Germinal center (tissue), 1 donor: ENCODE measurements at places on chromosomes 3 and 15.

- no peak for DNase-seq
Observed at GRCh38 chr15:63940966-63941620, 105.2 kb downstream of the DAPK2 start.

DNA sequence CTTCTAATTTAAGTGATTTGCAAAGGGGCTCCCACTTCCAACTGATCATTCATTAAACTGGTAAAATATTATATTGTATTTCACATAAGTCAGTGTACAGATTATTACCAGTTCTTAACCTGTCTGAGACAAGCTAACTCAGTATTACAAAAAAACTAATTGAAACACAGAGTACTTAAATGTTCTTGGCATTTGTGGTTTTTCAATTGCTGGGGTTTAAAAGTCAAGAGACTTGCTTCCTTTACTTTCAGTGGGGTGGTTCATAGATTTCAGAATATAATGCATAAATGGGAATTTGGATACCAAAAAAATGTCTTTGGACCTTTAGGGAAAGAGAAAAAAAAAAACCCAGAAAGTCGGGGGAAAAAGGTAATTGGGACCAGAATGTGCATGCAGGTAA, 85.0 kb downstream of the ATP10A start:
- no peak for DNase-seq

GRCh38 chr3:145893331-145893730, 267.7 kb downstream of the PLOD2 start:
- no peak for DNase-seq

GRCh38 chr15:77905301-77905920, 172.1 kb downstream of the TBC1D2B start:
- no peak for DNase-seq

- DNase-seq: peak; percentile 42
Observed at GRCh38 chr15:31396881-31397560, 70.4 kb downstream of the KLF13 start.

DNA sequence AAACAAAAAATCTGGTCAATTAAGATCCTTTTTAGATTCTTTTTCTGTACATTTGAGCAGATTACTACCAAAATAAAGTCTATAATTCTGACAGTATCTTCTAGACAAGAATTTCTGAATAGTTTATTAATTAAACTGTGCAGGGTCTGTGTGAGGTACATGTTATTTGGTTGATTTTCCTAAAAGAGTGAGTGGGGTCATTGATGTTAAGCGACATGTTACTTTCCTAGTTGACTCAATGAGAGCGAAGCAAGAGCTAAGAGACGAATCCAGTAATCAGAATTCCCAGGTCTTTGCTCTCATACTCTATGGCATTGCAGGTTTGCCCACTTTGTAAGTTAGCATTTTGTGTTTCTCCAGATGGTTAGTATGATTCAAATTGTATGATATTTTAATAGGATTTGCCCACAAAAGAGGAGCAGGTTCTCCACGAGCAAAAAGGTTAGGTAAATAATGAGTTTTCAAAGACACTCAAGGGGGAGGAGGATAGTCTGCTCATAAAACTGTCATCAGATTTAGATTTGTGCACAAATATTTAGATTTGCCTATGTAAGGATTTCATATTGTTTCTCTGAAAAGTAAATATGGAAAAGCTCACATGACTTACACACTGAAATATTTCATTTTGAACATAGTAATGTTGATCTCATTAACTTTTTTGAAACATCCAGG, 217.2 kb upstream of the CGNL1 start:
- no peak for DNase-seq

- no peak for DNase-seq
Observed at GRCh38 chr3:190892395-190892902, 30.0 kb upstream of the GMNC start.

- DNase-seq: no peak
Observed at GRCh38 chr15:51830276-51830806, 888 bp downstream of the TMOD3 start.

DNA sequence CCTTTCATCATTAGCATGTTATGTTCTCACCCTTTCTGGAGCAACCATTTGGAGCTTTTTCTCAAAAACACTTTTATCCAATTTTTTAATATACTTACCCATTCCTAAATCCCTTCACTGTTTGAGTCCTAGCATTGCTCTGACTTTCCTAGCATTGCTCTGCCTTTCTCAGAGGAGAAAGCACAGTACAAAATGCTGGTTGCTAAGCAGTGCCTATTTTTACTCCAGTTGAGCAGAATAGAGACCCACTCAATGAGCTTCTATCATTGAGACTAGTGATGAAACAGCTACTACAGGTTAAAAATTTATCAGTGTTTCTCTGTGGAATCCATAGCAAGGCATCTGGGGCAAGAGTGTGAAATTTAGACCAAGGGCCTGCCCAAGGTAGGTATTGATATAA, 21.8 kb upstream of the IL1RAP start:
- DNase-seq: no peak

GRCh38 chr3:164049847-164050246, 1028.4 kb downstream of the SI start:
- DNase-seq: no peak

- DNase-seq: no peak
Observed at GRCh38 chr3:20023623-20024405, 11.8 kb upstream of the PP2D1 start.

GRCh38 chr15:40454904-40455391, 14.2 kb downstream of the BAHD1 start:
- no peak for DNase-seq

DNA sequence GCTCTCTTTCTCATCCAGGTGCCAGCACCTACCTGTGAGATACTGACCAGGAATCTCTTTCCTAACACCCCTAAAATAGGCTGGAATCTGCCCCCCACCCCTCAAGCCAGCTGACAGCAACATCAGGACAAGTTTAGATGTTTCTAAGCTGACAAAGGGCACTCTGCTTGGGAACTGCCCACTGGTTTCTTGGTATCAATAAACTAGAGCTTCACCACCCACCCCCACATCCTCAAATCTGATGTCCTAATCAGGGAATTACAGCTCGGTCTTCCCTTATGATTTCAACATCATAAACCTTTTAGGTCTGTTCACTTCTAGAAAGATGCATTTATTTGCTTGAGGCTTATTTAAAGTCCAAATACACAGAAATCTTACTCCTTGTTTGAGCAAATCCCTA, 34.7 kb downstream of the CEP19 start:
- no peak for DNase-seq

- no peak for DNase-seq
Observed at GRCh38 chr3:31823184-31823583, 157.9 kb downstream of the OSBPL10 start.

GRCh38 chr3:33578325-33579177, 138.3 kb upstream of the UBP1 start:
- DNase-seq: no peak

- DNase-seq: no peak
Observed at GRCh38 chr3:192875971-192876565, 41.6 kb downstream of the MB21D2 start.

GRCh38 chr3:127013758-127014535, 31.0 kb downstream of the PLXNA1 start:
- DNase-seq: no peak

- DNase-seq: no peak
Observed at GRCh38 chr3:66149269-66149668, 71.5 kb upstream of the SLC25A26 start.

- DNase-seq: no peak
Observed at GRCh38 chr3:133987136-133987535, 42.6 kb downstream of the SLCO2A1 start.

- no peak for DNase-seq
Observed at GRCh38 chr15:96369825-96370621, 39.5 kb downstream of the NR2F2 start.

- DNase-seq: peak; percentile 21
Observed at GRCh38 chr3:133038089-133038730, at the start of gene TMEM108. Gene TMEM108, plus strand, starts transcription at chr3:133038391.

- no peak for DNase-seq
Observed at GRCh38 chr3:162390891-162391290, 894.3 kb downstream of the OTOL1 start.

DNA sequence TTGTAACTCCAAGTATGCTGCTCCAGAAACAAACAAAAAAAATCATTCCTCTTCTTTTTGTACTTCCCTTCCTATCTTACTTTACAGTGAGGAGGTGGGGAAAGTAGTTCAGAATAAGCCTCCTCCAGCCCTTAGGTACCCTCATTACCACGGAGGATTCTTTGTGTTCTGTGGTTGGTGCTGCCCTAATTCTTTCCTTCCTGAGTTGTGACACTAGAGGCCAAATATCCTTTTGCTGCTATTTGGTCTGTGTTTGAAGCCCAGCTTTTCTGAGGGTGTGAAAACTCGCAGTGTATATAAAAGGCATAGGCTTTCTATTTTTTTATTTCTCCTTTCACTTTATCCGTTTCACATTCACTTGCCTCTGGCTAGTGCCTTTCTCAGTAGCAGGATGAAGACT, 98.2 kb downstream of the HHLA2 start:
- DNase-seq: no peak

GRCh38 chr3:126851934-126852333, 131.0 kb upstream of the PLXNA1 start:
- no peak for DNase-seq

- DNase-seq: no peak
Observed at GRCh38 chr15:39896846-39897245, 23.2 kb downstream of the GPR176 start.

GRCh38 chr15:31369727-31370126, 43.1 kb downstream of the KLF13 start:
- DNase-seq: no peak

DNA sequence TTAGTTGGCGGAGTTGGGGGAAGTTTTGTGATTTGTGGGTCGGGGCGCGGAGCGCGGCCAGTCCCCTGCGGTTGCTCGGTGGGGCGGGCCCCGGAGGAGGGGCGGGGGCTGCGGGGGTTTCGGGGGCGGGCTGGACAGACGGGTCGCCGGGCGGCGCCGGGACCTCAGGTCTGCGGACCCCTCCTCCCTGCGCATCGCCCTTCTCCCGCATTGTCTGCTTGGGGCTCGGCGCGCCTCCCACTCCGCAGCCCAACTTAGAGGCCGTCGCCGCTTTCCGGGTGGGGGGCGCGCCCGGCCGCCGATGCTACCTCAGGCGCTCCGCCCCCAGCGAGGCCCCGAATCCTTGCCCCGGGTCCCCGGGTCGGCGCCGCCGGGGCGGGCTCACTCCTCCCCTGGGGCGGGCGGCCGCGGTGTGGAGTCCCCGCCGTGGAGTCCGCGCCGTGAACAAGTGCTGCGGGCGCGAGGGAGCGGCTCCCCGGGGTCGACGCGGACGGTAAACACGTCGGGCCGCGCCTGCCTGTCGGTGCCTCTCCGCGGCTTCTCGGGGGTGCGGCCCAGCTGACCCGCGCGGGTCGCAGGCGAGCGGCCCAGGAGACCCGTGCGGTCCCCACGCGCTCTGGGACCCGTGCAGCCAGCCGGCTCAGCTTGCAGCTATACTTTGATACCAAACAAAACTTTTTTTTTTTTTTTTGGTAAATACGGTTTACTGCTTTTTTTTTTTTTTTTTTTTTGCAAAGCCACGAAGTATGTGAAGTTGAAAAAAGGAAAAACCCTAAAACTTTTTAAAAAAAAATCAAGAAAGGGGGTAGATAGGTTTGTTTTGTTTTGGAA, 624 bp downstream of the AKAP13 start:
- peak; percentile 56 for DNase-seq

- DNase-seq: no peak
Observed at GRCh38 chr15:74295800-74296199, 59.7 kb downstream of the CCDC33 start.

- no peak for DNase-seq
Observed at GRCh38 chr3:72031581-72031980, 246.6 kb upstream of the PROK2 start.

GRCh38 chr3:11072631-11073030, 80.1 kb downstream of the SLC6A1 start:
- no peak for DNase-seq

DNA sequence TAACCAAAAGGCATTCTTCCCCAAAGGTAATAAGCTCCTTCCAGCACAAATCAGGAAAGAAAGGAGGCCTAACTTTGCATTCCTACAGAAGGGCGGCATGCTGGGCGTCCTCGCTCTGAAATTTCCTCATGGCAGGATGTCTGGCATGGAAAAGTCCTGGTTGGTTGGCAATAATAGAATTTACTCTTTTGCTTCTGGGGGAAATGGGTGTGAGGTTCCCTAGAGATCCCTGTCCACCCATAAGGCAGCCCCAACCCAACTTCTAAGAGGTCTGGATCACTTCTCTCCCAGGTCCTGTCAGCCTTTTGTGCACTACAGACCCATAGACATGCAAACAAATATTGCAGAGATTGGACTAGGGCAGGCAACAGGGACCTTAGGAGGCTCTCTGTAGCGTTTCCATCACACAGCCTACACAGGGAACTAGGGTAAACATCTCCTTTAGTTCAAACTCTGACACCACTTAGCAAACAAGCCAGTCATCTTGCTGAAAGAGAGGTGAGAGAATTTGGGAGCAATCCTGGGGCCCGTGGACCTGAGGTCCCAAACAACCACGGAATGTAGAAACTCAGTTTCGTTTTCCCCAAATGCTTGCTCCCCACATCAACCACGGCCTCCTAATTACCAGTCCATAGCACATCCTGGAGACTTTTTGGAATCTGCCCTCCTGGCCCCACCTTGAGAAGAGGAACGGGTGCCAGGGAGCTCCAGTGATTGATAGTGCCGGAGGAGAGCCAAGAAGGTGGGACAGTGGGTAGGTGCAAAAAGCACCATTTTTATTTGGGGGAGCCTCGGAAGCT, 2.1 kb downstream of the ZIC4 start:
- DNase-seq: no peak

- DNase-seq: no peak
Observed at GRCh38 chr15:66959875-66960274, 105.5 kb upstream of the SMAD3 start.

DNA sequence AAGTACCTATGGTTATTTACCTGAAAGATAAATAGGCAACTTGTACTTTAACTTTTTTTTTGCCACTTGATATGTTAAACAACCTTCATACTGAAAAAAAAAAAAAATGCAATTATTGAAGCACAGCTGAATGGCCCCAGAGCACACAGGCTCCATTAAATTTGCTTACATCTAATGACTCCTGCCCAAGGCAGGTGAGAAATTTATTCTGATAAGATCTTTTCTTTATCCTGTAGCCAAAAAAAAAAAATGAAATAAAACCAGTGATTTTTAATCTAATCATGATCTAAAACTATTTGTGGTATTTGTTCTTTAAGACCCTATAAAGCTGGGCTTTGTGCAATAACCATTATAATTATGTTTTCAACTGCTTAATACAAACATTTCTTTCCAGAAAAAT, 115.7 kb downstream of the DPH6 start:
- DNase-seq: no peak

- no peak for DNase-seq
Observed at GRCh38 chr3:151084893-151085226, 604 bp upstream of the MED12L start.

- no peak for DNase-seq
Observed at GRCh38 chr3:169350228-169350627, 313.3 kb downstream of the MECOM start.
